ENCODE measurements at places on chromosomes 6 and 20.
A peak's percentile ranks its signal among the peaks of the same experiment; 100 is the strongest.

DNA sequence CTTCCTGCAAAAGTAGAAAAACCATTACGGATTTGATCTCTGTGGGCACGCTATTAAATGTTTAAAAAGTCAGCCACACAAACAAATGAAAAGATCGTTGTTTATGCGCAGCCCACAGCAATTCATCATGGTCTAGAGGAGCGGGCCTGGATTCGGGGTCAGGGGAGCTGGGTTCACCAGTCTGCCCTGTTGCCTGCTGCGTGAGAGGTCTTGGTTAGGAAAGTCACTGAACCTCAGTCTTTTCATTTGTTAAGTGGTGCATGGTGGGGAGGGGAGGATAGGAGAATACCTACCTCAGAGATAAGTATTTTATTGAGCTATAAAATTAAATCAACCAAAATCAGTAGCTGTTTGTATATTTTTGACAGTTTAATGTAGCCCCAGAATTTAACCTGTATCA is 47.3 kb upstream of the FYN start:
- DNase-seq = no peak

- DNase-seq = no peak
These were observed 30.7 kb upstream of the MC3R start for GRCh38 chr20:56217829-56218228.

DNA sequence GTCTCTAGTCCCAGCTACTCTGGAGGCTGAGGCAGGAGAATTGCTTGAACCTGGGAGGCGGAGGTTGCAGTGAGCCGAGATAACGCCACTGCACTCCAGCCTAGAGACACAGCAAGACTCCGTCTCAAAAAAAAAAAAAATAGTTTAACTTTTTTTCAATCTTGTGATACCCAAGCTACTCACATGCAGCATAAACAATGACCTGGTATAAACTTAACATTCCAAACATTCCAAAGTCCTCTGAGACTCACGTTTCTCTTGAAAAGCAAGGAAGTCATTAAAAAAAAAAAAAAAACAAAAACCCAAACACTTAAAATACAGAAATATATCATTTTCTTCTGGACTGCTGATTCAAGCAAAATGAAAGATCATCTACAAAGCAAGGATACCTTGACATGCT is 14.3 kb downstream of the CRNKL1 start:
- peak; percentile 28 for DNase-seq

DNA sequence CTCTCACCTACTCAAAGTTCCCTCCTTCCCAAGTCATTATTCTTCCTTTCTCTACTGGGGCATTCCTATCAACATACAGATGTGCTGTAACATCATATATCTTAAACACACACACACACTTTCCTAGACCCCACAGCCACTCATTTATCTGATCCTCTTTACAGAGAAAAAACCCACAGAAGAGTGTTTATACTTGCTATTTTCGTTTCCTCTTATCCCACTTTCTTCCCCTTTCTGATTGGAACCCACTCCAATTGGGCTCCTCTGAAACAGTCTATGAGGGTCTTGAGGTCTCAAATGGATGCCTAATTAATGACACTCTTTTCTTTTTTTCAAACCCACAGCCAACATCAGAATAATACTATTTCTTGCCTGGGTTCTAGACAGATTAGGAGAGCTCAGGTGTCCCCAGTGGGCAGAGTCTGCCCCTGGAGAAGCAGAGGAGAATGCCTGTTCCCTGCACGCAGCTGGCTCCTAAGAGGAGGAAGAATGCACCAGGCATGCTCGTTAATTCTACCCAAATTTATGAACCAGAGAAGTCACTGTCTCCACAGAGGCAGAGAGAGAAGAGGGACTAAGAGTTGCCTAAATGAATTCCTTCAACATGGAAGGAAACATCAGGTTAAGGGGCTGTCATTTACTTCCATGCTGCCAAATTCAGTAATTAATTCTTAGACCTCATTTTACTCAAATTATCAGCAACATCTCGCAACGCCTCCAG is 65.9 kb downstream of the CRYBG1 start:
- no peak for DNase-seq

DNA sequence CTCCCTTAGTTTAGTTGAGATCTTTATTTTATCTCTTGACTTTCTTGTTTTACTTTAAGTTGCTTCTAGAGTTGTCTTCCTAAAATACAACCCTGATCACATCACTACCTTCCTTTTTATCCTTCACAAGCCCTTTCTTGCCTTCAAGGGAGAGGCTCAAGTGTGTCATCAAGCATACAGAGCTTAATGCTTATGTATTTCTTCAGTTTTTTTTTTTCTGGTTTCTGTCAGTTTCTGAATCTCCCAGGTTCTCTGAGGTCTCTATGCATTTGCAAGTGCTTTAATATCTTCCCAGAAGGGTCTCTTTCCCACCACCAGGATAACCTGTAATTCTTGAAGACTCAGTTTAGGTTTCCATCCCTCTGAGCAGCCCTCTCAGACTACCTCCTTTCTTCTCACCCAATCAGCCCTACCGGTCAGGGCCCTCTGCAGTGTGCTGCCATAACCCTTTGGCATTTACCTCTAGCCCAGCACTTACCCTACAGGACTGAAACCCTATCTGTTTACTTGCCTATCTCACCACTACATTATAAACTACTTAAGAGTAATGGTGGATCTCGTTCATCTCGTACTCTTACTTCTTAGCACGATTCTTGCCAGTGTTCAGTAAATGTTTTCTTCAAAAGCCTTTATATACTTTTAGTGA is 36.9 kb downstream of the EYA4 start:
- no peak for DNase-seq

- no peak for DNase-seq
These were observed 48.0 kb downstream of the BCAS4 start for GRCh38 chr20:50842821-50843220.

GRCh38 chr6:16711546-16712254 is 49.6 kb downstream of the ATXN1 start:
- DNase-seq = no peak

- DNase-seq = no peak
These were observed 73.8 kb upstream of the ISM1 start for GRCh38 chr20:13147071-13147963.

GRCh38 chr20:12535316-12535715 is 473.5 kb upstream of the SPTLC3 start:
- no peak for DNase-seq

DNA sequence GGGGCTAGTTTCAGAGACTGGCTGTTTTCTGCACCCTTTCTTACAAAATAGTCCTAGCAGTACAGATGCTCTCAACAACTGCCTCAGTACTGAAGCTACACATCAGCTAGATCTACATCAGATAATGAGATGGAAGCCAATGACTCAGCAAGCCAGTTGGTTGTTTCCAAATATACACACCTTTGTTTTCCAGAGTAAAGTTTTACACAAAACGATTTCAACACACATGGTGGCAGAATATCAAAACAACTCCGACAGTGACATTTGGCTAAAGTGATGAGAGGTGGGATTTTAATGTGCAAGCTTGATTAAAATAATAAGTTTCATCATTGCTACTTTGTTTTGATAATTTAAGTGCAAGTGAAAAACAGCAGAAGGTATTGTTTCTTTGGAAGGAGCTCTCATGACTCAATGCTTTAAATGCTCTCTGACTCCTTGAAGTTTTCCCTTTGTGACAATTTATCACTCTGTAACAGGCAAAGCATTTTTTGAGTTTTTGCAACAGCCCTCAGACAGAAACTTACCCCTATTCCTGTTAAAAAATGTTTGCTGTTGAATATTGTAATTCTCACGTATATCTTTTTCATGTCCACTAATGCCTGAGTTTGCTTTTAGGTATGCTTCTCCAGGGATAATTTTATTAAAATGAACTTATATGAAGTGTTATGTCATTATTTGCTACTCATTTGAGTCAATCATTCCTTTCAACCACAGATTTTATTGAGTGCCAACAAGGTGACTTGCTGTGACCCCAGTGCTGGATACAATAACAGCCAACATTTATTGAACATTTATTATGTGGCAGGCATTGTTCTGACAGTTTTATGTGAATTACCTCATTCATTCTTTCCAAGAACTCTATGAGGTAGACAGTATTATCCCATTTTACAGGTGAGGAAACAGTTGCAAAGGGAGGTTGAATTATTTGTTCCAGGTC is 882.0 kb downstream of the TFAP2A start:
- no peak for DNase-seq
